ENCODE measurements at places on chromosomes 6 and 20.

DNA sequence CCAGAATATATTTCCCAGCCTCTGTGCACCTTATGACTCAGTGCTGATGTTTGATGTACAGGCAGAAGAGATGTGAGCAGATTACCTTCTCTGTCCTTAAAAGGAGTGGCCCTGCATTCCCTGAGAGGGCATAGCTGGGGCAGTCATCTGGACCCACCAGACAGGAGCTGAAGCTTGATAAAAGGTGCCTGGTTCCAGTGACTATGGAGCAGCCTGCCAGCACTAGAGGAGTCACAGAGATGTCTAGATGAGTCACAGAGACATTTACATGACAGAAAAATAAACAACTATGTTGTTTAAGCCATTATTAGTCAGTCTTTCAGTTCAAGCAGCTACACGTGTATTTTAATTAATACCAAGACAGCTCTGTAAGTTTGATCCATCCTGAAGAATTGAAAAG is 237.1 kb upstream of the MOCS1 start:
- DNase-seq, result no peak

DNA sequence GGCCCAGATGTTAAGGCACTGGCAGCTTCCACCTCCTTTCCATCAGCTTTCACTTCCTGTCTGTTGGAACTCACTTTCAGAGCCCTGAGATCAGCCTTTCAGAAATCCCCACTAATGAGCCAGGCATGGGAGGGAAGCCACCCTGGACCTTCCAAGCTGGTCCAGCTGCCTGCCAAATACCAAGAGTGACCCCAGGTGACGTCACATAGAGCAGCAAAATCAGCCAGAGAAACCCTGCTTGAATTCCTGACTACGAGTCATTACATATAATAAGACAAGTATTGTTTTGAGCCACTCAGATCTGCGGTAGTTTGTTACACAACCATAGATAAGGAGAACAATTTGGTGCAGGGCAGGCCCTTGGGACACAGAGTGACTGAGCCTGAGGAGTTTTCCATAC is 556.0 kb upstream of the JAG1 start:
- DNase-seq, result peak; percentile 80

GRCh38 chr20:50325651-50326050 is 135.0 kb downstream of the CEBPB start:
- no peak for DNase-seq

- DNase-seq, result peak; percentile 95
Measured at GRCh38 chr6:117448732-117449485, 23.2 kb upstream of the ROS1 start.

DNA sequence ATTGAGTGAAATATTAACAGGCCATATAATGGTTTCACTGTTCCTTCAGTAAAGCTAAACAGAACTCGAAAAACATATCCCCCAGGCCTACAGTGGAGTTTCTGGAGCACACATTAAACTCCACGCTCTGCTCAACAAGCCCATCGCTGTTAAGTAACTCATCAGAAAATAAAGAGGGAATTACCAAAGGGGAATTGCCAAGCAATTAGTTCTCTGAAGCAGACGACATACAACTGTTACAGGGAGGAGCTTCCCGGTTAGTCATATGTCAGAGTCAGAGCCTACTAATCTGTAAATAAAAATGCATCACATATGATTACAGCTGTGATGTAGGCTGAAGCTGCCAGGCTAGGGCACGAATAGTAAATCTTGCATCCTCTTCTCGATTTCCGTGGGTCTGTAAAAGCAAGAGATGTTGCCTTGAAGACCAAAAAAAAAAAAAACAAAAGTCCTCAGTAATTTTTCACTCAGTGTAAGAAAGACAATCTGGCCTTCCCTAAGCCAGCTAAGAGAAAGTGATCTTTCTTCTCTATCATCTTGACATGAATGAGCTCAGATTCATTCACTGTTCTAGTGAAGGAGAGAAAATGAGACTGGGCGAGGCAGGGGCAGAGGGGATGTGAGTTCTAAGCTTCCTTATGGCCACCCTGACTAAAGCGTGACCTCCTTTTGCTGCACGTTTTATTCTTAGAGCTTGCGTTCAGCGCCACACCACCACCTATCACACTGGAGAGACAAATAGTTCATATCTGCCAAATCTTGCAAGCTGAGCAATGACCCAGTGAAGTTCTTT is 13.8 kb downstream of the ATXN1 start:
- peak; percentile 47 for DNase-seq

DNA sequence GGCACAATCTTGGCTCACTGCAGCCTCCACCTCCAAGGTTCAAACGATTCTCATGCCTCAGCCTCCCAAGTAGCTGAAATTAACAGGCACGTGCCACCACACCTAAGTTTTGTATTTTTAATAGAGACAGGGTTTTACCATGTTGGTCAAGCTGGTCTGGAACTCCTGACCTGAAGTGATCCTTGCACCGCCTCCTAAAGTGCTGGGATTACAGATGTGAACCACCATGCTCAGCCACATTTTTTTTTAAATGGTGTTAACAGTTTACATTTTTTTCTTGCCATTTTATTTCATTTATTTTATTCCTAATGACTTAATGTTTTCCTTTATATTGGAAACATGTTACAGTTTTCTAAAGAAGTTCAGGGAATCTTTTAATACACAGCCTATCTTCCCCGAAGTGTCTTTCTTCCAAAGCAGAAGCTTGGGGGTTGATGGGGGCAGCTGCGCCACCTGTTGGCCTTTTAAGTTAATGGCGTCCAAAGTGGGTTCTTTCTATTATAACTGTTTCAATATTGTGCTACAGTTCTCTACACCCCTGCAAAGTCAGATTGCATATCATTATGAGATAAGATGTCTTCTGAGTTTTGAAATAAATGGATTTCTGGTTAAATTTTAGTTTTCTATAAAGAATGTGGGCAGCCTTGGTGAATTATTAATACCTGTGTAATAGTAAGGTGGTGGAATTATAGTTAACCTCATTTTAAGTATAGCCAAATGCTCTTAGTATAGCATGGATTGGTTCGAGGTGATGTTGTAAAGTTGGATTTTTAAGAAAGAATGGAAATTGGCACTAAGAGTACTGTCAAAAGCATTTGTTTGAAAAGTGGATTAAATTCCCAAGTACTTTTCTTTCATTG is 42.0 kb upstream of the PLCG1 start:
- DNase-seq, result no peak

DNA sequence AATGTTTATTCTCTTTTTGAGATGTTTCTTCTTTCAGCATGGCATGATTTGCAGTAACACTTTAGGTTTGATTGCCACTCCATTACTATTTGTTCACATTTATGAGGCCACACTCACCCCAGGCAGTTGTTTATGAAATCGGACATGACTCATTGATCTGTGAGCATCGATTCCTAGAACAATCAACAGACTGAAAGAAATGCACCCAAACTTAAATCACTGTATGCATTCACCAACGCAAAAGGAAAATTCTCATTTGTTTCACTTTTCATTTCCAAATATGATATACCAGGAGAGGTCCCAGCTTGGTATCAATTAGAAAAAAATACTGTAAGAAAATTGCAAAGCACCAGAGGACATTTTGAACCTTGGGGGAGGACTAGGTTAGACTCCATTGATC is 5.4 kb upstream of the GJA10 start:
- no peak for DNase-seq

DNA sequence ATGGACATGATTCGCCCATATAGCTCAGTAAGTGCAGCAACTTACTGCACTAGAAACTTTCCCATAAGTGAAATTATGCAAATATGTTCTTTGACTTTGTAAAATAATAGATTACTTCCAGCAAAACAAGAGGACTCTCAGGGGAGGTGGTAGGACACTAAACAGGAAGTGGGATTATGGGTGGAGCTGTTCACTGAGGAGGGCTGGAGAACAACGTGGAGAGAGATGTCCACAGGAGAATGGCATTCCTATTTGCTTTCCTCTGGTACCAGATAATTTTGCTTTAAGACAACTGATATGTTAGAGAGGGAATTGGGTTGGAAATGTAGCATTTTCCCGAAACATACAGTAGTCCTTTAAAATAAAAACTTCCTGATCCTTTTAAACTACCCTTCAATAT is 3.7 kb downstream of the TPD52L1 start:
- DNase-seq, result no peak

DNA sequence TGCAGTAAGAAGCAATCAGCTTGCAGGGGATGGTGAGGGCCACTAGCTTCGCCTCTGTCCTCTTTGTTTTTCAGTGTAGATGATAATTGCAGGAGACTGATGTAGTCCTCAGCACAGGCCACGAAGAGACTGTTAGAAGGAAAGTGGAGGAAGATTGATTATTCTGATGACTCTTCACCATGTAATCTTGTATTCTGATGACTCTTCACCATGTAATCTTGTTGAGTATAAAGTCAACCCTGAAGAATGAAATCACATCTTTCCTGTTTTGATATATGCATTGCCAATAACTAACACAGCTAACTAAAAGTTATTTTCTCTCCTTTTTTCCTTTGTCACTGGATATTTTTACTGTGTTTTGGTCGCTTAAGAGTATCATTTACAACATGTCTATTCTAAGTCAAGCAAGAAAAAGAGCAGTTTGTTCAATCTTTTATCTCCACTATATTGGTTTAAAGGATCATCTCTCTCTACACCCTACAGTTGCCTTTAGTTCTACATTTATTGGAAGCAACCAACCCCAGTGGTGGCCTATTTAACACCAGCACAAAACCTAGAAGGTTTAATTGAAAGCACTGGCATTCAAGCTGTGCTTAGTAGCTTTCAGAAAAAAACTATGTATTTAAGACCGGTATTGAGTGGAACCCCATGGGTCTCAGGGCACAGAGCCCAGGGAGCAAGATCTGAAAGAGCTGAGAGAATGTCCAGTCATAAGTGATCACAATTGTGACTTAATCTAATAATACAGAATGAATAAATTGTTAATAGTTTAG is 107.2 kb upstream of the BTBD3 start:
- peak; percentile 47 for DNase-seq
